Transverse colon (tissue), 4 donors: ENCODE measurements at places on chromosomes 2 and 18.

DNA sequence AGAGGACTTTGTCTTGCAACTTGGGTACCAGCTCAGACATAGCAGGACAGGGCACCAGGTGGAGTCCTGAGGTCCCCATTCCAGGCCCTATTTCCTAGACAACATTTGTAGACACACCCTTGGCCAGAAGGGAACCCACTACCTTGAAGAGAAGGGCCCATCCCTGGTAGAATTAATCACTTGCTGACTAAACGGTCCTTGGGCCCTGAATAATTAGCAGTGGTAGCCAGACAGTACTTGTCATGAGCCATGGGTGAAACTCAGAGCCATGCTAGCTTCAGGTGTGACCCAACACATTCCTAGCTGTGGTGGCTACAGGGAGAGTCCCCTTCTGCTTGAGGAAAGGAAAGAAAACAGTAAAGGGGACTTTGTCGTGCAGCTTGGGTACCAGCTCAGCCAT is 28.5 kb upstream of the ACTR2 start:
- DNase-seq = no peak

GRCh38 chr2:52077159-52077558 is 1045.2 kb upstream of the NRXN1 start:
- no peak for DNase-seq

DNA sequence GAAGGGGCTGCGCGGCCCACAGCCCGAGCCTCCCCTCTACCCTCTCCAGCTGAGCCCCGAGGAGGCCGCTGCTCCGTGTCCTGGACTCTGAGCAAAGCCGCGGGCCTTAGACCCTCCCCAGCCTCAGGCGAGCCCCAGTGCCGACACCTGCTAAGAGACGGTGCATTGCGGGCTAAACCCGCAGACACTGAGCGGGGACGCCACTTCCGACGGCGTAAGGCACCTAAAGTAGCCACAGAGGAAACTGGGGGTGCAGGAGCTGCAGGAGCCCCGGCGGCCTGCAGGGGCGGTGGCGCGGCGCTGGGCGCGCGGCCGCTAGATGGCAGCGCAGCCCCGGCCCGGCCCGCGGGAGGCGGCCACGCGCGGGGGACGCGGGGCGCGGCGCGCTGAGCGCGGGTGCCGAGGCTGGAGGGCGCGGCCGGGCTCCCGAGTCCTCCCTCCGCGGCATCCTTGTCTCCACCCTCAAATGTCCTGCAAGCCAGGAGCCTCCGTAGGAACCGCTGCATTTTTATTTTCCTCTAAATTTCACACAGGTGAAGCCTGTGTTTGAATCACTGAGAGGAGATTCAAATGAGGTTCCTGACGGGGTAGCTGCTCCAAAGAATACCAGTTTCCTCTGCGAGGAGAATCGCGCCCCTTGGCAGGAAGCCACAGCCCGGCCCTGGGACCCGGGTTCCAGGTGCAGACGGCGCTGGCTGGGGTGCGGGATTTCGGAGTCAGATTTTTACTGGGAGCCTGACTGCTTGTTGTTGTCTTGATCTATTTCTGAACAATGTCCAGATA is 650.5 kb downstream of the GALR1 start:
- peak; percentile 14 for DNase-seq

DNA sequence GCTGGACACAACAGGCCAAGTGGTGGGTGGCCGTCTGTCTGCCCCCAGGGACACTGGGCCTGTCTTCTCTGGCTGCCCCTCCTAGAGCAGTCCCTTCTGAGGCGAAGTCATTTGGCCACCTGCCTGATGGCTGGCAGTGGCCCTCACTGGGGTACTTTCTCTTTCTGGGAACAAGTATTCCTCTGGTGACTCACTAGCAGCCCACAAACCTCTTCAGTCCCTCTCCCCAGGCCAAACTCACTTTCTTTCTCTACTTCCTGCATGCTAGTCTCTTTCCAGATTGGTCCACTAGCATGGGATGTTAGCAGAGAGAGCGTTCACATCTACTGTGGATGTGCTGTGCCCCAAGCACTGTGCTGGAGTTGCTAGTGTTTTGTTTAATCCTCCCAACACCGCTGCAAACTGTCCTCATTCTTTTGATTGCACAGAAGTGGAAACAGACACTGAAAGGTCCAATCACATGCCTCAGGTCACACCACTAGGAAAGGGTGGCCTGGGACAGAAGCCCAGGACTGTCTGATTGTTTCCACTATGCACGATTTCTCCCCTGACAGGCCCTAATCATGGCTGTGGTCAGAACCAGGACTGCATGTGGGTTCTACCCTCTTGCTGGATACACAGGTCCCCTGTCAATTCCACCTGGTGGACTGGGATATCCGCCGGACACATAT is 5.2 kb downstream of the DYSF start:
- no peak for DNase-seq

DNA sequence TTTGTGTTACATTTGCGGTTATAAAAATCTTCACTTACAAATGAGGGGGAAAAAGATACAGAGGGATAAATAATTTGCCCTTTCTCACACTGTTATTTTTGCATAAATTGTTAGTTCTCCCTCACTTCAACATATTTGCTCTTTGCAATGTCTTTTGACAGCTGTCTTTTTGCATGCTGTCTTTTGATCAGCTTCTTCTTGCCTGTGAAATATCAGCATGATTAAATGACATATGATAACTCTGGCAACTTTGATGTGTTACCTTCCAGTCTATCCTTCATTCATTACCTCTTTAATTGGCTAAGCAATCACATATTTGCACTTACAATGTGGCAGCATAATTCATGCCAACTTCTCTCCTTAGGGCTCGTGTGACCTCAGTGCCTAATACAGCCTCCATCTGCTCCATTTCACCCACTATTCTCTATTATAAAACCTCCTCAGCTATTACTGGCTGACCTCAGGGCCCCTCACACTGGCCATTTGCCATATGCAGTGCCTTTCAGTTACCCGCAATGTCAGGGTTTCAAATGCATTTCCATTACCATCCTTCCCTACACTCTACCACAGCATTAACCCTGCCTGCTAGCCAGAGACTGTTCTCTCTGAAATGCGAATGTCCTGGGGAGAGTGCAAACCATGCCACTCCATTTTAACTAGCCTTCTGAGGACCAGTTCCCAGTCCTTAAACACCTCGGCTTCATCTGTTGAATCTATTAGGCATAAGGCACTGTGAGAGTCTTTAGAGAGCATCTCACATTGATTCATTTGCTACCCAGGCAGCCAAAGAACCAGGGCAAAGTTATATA is 1056.6 kb upstream of the CHAC2 start:
- no peak for DNase-seq

- DNase-seq = no peak
Measured at GRCh38 chr2:7771781-7772180, 854.6 kb downstream of the RNF144A start.

DNA sequence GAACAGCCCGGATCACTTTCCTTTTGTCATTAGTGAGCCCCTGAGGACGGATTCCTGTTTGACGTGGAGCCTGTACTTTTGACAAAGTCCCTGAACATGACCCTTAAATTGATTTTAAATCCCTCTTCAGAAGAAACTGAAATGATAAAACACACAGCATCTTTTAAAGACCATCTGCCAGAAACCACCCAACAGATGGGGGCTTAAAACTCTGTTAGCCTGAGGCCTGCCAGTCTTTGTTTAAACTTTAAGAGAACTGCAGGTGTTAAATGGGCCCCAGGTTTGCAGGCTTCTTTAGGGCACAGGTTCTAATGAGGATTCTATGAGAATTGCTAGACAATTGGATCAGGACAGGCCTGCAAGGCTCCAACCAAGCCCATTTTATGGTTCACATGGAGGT is 177.9 kb downstream of the ALK start:
- no peak for DNase-seq

DNA sequence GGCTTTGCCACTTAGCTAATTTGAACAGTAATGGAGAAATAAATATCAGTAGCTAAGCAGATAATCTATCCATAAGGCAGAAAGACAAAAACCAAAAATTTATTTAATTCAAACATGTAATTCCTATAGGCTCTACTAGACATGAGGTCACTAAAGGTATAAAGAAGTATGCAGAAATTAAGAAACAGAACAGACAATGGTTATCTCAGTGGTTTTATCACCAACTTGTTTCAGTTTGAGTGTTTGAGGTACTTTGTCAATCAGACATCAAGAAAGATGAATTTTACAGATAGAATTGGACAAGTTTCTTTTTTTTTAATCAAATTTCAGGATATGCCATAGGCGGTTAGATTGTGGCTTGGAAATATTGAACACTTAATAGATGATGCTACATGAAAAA is 67.4 kb upstream of the ZEB2 start:
- no peak for DNase-seq

DNA sequence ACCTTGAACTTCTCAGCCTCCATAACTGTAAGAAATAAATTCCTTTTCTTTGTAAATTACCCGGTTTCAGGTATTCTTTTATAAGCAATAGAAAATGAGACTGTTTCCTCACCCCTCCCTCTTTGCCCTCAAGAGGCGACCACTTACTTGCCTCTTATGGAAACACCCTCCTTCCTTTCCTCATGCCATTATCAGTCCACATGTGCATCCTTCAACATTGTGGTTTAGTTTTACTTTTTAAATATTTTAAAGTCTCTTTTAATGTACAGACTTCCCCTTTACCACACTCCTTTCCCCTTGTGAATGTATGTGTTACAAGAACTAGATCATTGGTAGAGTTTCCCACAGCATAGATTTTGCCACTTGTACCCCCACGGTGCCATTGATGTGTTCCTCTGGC is 202.4 kb upstream of the SIX2 start:
- no peak for DNase-seq

DNA sequence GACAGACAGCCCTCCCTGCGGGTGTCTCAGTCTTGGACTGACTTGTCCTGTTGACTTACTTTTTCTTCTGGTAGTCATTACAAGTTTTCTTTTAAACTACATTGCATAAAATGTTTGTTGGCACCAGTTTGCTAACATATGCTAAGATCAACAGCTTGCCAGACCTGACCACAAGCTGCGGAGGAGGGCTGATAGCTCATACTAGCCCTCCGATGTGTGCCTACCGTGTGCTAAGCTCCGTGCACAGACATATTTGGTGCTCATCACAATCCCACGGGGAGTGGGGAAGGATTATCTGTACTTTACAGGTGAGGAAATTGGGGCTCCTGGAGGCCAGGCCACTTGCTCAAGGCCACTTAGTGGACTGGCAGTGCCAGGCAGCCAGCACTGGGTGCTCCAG is 72.8 kb upstream of the YPEL5 start:
- DNase-seq = no peak

DNA sequence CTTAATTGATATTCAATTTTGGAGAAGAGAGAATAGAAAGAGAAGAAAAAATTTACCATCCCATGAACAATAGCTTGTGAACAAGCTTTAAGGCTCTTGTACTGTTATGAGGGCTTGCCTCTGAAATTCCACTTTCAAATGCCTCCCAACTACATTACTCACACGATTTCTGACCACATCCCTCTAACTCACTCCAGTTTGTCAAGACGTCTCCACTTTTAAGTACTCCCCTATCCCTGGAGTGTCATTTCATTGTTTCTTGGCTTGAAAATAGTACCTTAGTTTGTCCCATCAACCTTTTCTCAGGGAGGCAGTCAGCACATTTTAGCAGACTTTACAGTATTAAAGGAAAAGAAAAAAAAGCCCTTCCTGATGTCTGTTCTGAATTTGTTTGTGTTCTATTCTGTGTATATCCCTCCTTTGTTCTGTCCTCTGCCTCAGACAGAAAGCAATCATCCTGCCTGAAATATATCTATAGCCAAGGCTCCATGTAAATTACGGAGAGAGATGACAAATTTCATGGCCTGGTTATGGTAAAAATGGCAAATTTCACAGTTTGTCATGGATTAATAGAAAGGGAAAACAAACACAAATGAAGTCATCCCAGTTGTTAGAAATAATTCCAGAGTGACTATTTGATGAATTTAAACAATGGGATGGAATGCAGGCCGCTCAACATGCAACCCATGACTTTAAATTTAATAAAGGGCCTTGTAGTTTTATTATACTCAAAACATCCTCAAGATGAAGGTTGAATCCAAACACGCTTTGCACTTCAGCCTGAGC is 228.8 kb downstream of the ETAA1 start:
- DNase-seq = no peak

- no peak for DNase-seq
Measured at GRCh38 chr2:124039762-124040291, 14.7 kb downstream of the CNTNAP5 start.

DNA sequence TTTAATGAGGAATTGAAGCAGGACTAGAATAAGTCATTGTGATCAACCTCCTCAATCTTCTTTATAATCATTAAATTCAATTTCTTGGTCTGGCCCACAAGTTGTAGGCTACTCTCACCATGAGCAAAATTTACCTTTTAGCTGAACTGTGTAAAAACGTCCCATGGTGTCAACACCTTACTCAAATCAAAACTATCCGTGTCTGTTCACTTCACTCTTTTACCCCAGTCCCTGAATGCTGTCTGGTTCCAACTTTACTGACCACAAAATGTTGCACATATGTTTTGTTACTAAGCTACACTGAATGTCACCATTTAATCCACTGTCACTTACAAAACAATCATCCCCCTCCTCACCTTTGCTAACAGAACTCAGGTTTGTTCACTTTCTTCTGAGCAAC is 951.6 kb upstream of the SLC39A10 start:
- no peak for DNase-seq

GRCh38 chr2:152481881-152482583 is 147.1 kb downstream of the FMNL2 start:
- peak; percentile 34 for DNase-seq

- DNase-seq = no peak
Measured at GRCh38 chr2:139964721-139965440, 1184.7 kb upstream of the NXPH2 start.

GRCh38 chr2:73268830-73269685 is 15.2 kb downstream of the FBXO41 start:
- DNase-seq = peak; percentile 81

DNA sequence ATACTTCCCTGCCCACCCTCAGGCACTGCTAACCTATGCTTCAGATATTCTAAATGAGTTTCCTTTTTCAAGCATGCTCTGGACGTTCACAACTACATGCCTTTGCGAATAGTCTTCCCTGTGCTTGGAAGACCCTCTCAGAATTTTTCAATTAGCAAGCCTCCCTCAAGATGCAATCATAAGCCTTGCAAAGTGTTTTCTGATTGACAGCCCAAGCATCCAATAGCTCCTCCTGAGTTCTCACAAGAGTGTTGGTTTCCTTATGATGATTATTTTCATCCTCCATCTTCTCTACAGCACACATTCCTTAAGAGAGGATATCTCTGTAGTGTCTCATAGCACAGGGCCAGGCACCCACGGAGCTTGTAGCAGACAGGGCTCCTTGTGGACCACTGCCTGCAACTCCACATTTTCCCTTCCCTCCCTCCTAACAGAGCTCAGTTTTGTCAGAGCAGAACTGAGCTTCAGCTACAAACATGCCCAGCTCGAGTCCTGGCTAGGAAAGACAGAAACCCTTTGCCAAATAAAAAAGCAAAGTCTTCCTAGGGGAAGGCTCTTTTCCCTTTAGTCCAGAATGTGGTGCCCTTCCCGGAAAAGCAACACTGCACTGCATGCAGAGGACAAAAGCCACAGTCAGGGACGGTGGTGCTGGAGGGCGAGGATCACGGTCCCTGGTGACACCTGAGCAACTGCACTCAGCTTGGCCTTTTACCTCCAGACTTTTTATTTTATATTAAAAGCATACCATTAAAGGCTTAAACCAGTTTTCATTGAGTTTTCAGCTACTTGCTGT is 819.8 kb upstream of the ID2 start:
- DNase-seq = no peak

GRCh38 chr2:70094978-70095719 is 7.9 kb downstream of the PCBP1 start:
- peak; percentile 58 for DNase-seq
